KBM-7 (cell line): ENCODE measurements at places on chromosomes 1 and 21.

GRCh38 chr1:99768104-99768503 lies 1.7 kb upstream of the FRRS1 start:
- DNase-seq: no peak

GRCh38 chr1:171515299-171515698 lies 30.0 kb downstream of the PRRC2C start:
- DNase-seq: no peak

DNA sequence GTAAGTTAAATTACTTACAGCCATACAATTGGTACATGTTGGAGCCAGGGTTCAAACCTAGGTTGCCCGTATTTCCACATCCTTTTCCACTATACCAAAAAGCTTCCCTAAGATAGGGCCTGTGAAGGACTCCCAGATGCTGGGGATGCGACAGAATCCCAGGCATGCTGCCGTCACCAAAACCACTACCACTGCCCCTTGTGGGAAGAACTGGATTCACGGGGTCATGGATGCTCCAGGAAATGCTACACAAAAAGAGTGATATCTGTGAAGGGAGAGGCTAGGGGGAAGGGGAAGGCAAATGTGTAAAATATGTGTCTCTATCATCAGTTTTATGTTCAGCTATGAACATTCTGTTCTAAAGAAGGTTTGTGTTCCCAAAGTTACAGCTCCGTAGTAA lies 133.9 kb upstream of the IVNS1ABP start:
- DNase-seq: no peak

DNA sequence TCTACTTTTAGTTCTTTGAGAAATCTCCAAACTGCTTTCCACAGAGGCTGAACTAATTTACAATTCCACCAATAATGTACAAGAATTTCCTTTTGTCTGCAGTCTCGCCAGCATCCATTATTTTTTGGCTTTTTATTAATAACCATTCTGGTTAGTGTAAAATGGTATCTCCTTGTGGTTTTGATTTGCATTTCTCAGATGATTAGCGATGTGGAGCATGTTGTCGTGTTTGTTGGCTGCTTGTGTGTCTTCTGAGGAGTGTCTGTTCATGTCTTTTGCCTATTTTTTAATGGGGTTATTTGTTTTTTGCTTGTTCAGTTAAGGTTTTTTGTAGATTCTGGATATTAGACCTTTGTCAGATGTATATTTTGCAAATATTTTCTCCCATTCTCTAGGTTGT lies 131.5 kb downstream of the MAST2 start:
- no peak for DNase-seq

- no peak for DNase-seq
Observed at GRCh38 chr1:7687411-7687810, 83.7 kb upstream of the VAMP3 start.

DNA sequence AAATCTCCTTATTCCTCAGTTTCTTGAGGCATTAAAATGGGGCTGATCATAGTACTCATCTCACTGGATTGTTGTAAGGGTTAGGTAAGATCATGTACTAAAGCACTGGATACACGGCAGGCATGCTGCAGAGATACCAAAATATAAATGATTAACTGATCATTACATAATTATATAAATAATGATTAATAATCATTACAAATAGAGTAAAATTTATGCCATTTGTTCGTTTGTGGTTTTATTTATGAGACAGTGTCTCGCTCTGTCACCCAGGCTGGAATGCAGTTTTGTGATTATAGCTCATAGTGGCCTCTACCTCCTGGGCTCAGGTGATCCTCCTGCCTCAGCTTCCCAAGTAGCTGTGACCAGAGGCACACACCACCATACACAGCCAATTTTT lies 140.7 kb downstream of the HHAT start:
- no peak for DNase-seq

DNA sequence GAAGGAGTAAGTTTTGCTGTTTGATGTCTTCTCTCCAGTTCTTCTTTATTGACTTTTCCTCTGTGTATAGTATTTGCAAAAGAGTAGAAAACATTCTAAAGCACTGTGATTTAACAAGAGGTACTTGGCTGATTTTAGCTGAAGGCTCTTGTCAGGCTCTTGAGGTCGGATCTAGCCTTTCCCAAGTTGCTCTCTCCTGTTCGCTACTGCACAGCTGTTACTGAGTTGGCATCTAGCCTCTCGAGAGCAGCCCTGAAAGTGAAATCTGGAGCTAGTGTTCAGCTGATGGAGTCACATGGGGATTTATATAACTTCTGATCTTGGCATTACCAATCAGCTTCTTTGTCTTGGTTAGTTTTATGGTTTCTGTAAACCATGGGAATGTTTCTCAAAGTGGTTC lies 193.1 kb downstream of the RYR2 start:
- no peak for DNase-seq

DNA sequence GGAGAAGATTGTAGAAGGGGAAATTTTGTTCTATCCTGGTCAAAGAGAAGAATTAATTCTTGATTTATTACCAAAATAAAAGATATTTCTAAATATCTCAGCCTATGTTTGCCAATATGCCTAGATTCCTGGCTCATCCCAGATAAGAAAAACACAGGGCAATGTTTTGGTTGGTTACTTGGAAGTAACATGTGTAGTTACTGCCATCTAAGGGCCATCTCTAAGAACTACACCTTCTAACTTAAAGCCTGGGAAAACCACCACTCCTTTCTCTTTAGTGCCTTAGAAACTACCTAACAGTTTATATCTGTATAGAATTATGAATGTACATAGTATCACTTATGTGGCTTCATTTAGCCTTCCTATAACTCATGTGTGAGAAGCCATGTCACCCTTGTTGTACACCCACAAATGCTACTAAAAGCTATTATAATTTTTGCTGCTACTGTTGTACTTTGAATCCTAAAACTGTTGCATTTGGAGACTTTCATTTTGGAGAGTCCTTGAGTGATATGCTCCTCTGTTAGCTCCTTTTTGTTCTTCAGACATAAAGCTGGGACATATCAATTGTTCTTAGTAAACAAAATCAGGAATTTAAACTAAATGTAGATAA lies 4.5 kb downstream of the AIM2 start:
- peak; percentile 61 for DNase-seq

- DNase-seq: no peak
Observed at GRCh38 chr1:234879147-234880080, 249.2 kb downstream of the TOMM20 start.

- no peak for DNase-seq
Observed at GRCh38 chr1:55400508-55400907, 185.3 kb upstream of the USP24 start.

DNA sequence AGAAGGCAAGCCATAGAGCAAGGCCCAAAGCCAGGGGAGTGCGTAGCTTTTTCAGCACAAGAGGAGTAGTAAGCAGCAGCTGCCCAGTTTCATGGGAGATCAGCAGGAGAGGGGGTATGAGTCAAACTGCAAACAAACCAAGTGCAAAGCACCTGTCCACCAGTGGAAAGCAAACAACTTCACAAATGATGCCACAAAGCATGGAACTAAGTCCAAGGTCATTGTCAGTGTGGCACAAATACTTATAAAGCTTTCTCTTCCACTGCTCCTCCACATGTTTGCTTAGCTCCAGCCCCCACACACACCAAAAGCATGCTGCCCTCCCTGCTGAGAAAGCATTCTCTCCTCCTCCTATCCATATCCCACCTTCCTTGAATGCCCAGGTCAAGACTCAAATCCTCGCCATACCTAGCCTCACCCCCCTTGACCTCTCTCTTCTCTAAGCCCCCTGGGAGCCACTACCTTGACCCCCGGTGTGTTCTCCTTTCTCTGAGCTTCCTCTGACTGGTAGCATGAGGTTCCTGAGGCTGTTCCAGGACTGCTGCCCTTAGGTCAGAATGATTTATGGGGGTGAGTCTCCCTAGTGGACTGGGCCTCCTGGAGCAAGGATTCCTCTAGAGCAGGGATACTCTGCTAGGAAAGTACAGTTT lies 70.4 kb downstream of the DMAP1 start:
- DNase-seq: no peak

GRCh38 chr1:19154876-19155275 lies 55.2 kb downstream of the UBR4 start:
- no peak for DNase-seq

DNA sequence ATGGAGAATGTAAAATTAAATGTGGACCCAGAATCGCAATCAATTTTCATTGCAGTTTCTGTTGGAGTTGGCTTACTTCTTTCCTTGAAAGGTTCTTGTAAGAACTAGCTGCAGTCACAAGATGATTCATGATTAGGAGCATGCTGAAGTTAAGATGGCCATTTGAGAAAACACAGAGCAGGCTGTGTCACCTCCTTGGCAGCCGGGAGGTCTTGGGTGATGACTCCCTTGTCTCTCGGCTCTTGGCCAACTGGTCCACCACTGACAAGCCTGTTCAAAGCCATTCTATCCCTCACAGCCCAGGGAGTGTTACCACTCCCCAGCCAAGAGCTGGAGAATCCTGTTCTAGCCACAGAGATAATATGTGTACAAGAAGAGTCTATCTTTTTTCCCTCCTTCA lies 40.6 kb downstream of the OPTC start:
- DNase-seq: no peak

DNA sequence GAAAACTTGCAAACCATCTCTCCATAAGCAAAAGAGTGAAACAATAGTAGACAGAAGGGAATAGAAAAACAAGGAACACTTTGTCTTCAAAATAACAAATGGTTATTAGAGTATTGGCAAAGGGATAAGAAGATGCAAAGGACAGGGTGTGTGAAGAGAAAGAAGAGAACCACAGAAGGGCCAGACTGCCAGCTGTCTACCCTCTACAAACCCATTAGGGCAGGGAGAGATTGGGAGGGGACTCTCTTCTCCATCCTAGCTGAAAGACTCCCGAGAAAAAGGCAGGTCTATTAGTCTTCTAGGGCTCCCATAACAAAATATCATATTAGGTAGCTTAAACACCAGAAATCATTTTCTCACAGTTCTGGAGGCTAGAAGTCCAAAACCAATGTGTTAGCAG lies 292.8 kb downstream of the PTBP2 start:
- DNase-seq: no peak
